Activated CD4-positive, alpha-beta T cell treated with anti-CD3 and anti-CD28 coated beads, Interleukin-2, amount 10 ng/mL, durations not matched to agents 24 days and 14 days (primary cell): ENCODE measurements at places on chromosomes 1 and 21. TPM values are rescaled to one million over a fixed set of nuclear protein-coding genes. Genes with fewer than 3 reads are reported as not detected.

Gene GCLM
- 20.9 and 22.4 TPM in 2 replicates for total RNA-seq

Gene SAMD11
- not detected in 2 replicates for total RNA-seq

Gene GNG5
- total RNA-seq: 115 and 122 TPM in 2 replicates

Gene FCRL1
- total RNA-seq: not detected in 2 replicates

Gene KCNK2
- not detected in 2 replicates for total RNA-seq

Gene ELF3
- 0.14 and 0.68 TPM in 2 replicates for total RNA-seq

Gene RUNX3
- 110 and 112 TPM in 2 replicates for total RNA-seq

DNA sequence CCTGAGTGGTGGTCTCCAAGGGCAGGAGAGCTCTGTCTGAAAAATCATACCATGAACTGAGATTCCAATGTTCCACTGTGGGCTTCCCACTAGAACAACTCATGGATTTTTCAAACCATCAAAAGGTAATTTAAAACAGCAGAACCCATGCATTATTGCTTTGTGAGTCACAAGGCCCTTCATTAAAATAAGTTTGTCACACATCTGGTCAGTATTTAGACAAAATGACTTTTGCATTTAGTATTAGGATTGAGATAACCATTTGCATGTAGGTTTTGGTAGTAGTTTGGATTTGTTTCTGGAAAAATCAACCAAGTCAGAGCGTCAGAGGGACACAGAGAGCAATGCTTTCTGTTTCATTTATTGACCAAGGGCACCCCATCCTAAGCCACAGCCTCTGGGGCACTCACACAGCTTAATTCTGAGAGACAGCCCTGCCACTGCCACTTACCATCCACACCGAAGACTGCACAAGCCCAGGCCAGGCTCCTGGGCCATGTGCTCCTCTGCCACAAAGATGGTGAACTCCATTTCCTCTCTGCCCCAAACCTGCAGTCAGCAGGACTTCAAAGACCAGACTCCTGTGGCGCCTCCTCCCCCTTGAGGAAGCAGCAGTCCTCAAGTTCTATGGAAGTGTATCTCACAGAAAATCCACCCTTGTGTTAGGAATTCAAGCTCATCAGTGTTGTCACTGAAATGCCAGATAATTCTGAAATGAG, 132.6 kb upstream of the DUSP10 start:
- peaks cover 4% of the 10 kb centered on the region for H3K27me3 ChIP-seq

DNA sequence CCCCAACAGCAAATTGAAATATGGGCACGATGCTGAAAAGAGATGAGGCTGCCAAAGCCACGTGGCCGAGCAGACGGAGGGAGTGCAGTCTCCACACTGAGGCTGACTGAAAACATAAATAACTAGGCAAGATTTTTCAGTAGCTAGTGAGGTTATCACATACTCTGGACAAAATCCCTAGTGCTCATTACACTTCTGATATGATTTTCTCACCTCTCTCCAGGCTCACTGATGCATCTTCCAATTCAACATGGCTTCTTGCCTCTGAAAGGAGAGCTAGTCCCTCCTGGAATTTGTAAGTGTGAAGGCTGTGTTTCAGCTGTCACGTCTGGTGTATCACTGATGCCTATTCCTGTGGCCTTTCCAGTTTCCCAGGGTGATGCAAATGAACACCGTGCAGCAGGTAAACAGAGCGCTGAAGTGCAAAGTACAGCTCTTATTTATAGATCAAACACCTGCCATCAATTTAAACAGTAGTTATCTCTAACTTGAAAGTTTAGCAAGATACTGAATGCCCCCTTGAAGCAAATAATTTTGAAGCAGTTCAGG, 656.1 kb downstream of the KIF26B start:
- H3K4me1 ChIP-seq: peaks cover 3% of the 10 kb centered on the region
- H3K36me3 ChIP-seq: no peaks in the 10 kb centered on the region
- no peak for DNase-seq

- H3K27ac ChIP-seq: no peak overlapping the region
- H3K27me3 ChIP-seq: no peaks in the 10 kb centered on the region
- H3K36me3 ChIP-seq: peaks cover 39% of the 10 kb centered on the region
- H3K4me1 ChIP-seq: peaks cover 2% of the 10 kb centered on the region
- DNase-seq: no peak
These were observed 171.2 kb downstream of the LTN1 start for GRCh38 chr21:28821276-28822122.

GRCh38 chr21:36511484-36512220, 31.7 kb upstream of the CLDN14 start:
- H3K4me1 ChIP-seq: no peaks in the 10 kb centered on the region
- no peaks in the 10 kb centered on the region for H3K36me3 ChIP-seq
- H3K27me3 ChIP-seq: peaks cover 2% of the 10 kb centered on the region

DNA sequence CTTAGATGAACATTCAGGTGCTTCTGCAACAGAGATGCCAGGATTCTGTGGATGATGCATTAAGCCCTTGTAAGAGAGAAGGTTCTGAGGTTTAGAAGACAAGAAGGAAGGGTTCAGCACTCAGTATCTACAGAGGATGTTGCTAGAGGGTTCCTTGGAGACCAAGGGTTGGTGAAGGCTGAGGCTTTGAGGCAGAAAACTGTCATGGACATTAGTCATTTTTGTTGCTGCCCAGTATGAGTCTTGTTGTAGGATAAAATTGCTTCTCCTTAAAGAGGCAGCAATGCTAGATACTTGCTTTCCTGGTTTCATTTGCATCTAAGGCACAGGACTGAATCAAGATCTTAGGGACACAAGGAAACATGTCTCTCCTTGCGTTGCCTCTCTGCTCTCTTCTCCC, 319.4 kb upstream of the NFIA start:
- no peaks in the 10 kb centered on the region for H3K36me3 ChIP-seq
- no peak for DNase-seq
- H3K4me3 ChIP-seq: no peak overlapping the region
- no peaks in the 10 kb centered on the region for H3K27me3 ChIP-seq

DNA sequence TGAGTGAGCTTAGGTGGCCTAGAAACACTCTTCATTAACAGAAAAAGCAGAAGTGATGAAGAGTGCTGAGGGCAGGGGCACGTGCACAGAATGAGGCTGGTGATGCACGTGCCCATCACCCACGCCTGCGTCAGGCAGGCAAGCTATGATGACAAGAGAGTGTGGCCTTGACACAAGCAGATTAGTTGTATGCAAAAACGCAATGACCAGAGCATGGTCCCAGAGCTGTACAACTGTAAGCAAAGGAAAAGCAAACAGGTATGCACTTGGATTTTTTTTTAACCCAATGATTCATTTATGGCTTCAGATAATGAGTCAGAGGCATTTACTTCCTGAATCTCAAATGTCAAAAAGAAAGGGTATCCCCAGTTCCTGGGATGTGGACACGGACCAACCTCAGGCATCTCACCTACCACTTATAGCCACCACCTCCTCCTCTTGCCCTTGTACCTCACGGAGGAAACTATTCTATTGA, 9.1 kb upstream of the TMEM61 start:
- no peaks in the 10 kb centered on the region for H3K36me3 ChIP-seq
- peaks cover 39% of the 10 kb centered on the region for H3K27me3 ChIP-seq
- no peak for DNase-seq

- peak overlapping the region; percentile 93 for H3K27ac ChIP-seq
- peak; percentile 95 for DNase-seq
- H3K36me3 ChIP-seq: peaks cover 44% of the 10 kb centered on the region
- H3K4me3 ChIP-seq: peak overlapping the region; percentile 95
These were observed 21.9 kb upstream of the PIK3CD start for GRCh38 chr1:9629445-9630201.

DNA sequence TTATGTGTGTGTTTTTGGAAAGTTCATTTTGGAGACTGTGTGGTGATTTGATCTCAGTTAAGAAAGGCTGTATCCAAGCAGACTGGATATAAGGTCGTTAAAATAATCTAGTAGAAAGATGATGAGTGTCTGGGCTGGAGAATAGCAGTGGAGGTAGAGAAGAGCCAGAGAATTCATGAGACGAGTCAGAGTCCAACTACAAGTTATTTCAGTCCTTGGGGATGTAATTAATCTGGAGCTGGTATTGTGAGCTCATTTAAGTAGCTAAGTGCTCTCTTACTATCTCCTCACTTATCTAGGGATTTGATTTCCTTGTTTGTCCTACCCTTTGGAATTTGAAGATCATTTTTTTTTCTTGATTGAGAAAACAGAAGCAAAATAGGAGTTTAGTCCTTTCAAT, 1219.0 kb upstream of the ADGRL4 start:
- no peak for DNase-seq
- no peaks in the 10 kb centered on the region for H3K36me3 ChIP-seq
- H3K4me1 ChIP-seq: no peaks in the 10 kb centered on the region
- H3K4me3 ChIP-seq: no peak overlapping the region

DNA sequence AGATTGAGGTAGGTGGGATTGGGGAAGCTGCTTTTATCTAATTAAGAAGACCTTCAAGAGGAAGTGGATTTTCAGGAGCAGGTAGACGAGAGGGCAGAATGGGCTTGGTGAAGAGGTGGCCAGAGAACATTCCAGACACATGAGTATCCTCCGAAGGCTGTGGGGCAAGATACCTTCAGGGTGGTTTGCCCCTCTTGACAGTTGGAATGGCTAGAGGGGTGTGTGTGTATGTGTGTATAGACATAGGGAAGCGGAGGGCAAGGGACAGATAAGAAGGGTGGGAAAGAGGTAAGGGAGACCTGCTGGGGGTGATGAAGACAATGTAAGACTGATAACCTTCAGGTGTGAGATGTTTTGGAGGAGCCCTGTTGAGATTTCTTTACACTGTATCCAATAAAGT, 46.8 kb upstream of the TSPAN2 start:
- H3K36me3 ChIP-seq: no peaks in the 10 kb centered on the region
- no peak overlapping the region for H3K4me3 ChIP-seq
- peaks cover 13% of the 10 kb centered on the region for H3K27me3 ChIP-seq
- H3K27ac ChIP-seq: no peak overlapping the region

DNA sequence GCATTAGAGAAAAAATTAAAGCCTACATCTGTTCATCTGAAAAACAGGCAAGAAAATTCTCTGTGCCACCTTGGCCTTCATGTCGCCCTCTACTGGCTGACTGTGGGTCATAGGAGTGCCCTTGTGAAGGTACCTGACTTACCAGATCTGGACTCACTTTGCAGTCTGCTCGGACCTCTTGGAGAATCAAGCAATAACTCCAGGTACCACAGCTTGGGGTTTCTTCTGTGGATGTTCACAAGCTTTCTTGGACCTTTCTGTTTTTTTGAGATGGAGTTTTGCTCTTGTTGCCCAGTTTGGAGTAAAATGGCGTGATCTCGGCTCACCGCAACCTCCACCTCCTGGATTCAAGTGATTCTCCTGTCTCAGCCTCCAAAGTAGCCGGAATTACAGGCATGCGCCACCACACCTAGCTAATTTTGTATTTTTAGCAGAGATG, 2.4 kb upstream of the PRAMEF18 start:
- H3K27ac ChIP-seq: no peak overlapping the region
- no peaks in the 10 kb centered on the region for H3K4me1 ChIP-seq
- H3K36me3 ChIP-seq: no peaks in the 10 kb centered on the region
- peak; percentile 80 for DNase-seq

- H3K27me3 ChIP-seq: peaks cover 46% of the 10 kb centered on the region
- no peak overlapping the region for H3K4me3 ChIP-seq
- peaks cover 7% of the 10 kb centered on the region for H3K4me1 ChIP-seq
- H3K27ac ChIP-seq: no peak overlapping the region
These were observed 8.4 kb downstream of the SYPL2 start for GRCh38 chr1:109474697-109475096.

DNA sequence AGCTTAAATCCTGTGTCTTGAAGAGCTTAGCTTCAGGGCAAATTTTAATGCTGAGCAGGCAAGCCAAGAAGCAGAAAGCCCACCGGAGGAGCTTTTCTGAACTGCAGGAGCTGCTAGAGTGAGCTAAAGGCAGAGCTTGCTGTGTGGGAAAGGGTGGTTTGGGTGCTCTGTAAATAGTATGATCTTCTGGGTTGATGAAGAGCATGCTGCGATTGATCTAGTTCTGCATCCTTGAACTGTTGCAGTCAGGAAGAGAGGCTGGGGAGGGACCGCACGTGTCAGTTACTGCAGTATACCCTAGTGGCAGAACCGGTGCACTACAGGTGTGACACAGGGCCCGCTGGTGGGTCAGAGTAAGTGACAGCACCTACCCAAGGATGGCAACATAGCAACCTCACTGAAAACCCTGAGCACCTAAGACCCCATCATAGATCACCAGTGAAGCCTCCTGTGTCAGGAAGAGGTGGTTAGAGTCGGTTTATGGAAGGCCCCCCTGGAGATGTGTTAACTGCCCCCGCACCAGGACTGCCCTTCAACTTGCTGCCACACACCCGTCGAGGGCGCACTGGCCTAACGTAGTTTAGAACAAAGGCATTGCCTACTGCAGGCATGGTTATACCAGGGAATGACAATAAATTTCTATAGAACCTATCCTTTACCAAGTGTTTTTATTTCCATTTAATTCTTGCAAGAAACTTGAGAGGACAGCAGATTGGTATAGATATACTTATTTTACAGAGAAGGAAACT, 146.0 kb upstream of the KIAA0040 start:
- H3K4me3 ChIP-seq: no peak overlapping the region
- peaks cover 33% of the 10 kb centered on the region for H3K27me3 ChIP-seq
- no peaks in the 10 kb centered on the region for H3K36me3 ChIP-seq
- H3K4me1 ChIP-seq: peaks cover 2% of the 10 kb centered on the region

- H3K4me1 ChIP-seq: peaks cover 6% of the 10 kb centered on the region
- H3K36me3 ChIP-seq: no peaks in the 10 kb centered on the region
- peaks cover 53% of the 10 kb centered on the region for H3K27me3 ChIP-seq
- no peak overlapping the region for H3K4me3 ChIP-seq
- H3K27ac ChIP-seq: no peak overlapping the region
These were observed 3.1 kb upstream of the BLACAT1 start for GRCh38 chr1:205458777-205459566.

- peaks cover 8% of the 10 kb centered on the region for H3K36me3 ChIP-seq
- DNase-seq: no peak
- H3K27ac ChIP-seq: peak overlapping the region; percentile 17
- peaks cover 7% of the 10 kb centered on the region for H3K27me3 ChIP-seq
These were observed 1.2 kb upstream of the CAPN2 start for GRCh38 chr1:223711173-223711572.

DNA sequence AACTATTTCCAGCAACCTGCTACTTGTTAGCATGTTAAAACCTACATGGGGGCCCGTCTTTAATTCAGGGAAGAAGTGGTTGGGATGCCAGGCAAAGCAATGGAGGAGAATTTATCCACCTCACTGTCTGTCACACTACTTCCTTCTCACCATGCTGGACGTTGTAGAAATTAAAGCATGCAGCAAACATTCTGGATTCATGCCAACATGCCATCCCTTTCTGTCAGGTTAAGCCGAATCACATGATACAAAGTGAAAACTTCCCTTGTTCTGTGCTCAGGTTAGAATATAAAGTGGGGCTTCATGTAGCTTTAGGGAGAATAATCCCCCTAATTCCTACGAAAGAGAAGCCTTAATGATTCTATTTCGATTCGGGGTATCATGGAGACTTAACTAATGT, 95.5 kb downstream of the ERG start:
- no peak overlapping the region for H3K27ac ChIP-seq
- H3K27me3 ChIP-seq: peaks cover 17% of the 10 kb centered on the region
- no peaks in the 10 kb centered on the region for H3K4me1 ChIP-seq
- H3K36me3 ChIP-seq: no peaks in the 10 kb centered on the region
- no peak for DNase-seq
- H3K4me3 ChIP-seq: no peak overlapping the region

- peaks cover 21% of the 10 kb centered on the region for H3K27me3 ChIP-seq
- H3K36me3 ChIP-seq: no peaks in the 10 kb centered on the region
- no peak overlapping the region for H3K27ac ChIP-seq
- H3K4me1 ChIP-seq: peaks cover 10% of the 10 kb centered on the region
These were observed 14.6 kb downstream of the MAEL start for GRCh38 chr1:167003711-167004110.
